ENCODE measurements at places on chromosomes 13 and 19.

- DNase-seq: no peak
These were observed 76.2 kb upstream of the TNFSF11 start for GRCh38 chr13:42497798-42498197.

- no peak for DNase-seq
These were observed 48.9 kb downstream of the DNM2 start for GRCh38 chr19:10766671-10767201.

- no peak for DNase-seq
These were observed 6.0 kb upstream of the STK11 start for GRCh38 chr19:1199531-1199930.

DNA sequence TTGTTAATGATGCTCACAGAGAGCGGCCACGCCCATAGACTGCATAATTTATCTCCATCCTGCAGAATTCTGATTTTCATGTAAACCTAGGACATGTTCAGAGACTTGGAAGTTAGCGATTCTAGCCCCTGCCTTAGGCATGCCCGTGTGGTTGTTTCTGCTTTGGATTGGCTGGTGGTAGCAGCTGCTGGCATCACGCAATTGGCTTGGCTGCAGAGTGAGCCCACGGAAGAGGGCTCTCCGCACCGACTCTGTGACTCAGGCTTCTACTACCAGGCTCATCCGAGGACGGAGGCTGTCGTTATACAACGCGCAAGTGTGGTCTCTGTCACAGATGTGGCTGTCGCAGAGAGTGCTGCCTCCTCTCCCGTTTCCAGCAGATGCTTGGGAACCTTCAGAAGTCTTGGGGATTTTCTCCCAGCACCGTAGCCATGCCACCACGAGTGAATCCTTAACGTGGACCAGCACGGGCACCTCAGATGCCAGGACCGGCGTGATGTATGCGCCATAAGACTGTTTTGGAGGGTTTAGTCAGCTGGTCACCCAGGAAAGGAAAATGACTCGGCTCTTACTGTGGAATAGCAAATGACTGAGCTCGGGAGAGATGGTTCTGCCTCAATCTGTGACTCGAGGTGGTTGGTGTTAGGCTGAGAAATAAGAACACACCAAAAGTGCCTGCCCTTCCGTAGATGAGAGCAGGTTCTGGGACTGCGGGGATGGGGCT is 61.0 kb upstream of the F7 start:
- DNase-seq: no peak

- DNase-seq: no peak
These were observed 1.3 kb downstream of the NECTIN2 start for GRCh38 chr19:44847144-44848035.

DNA sequence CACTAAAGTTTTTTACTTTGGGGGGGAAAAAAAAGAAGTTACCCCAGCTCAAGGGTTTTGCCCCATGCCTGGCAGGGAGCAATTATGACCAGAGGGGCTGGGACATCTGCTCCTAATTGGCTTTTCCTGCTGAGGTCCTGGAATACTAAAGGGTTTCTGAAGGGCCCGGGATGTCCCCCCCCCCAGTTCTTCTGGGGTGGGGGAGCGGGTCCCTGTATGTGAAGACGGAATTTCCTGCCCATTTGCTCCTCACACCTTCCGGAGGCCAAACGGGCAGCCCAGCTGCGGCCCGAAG is 1.1 kb upstream of the DLL3 start:
- DNase-seq: no peak

DNA sequence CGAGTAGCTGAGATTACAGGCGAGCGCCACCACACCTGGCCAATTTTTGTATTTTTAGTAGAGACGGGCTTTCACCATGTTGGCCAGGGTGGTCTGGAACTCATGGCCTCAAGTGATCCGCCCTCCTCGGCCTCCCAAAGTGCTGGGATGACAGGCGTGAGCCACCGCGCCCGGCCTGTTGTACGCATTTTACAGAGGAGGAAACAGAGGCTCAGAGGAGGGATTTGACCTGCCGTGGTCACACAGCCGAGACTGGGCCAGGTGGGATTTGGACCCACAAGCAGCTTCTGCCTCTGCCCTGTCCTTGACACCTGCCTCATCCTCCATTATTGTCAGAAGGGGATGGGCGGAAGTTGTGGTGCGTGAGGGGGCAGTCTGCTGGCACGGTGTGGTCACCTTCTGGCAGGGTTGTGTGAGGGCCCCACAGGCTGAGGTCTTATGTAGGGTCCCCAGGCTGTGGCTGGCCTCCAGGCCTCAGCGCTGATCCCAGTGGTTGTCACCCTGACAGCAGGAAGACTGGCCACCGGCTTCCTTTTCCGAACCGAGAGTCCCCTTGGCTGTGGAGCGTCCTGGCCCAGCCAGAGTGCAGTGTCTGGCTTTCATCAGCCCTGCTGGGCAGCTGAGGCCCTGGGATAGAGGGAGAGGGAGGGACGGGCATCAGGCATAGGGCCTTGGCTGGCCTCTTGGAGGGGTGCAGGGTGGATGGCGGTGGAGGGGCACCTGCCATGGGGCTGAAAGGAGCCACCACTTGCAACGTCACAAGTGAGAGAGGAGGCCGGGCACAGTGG is 20.3 kb downstream of the NFIC start:
- no peak for DNase-seq

DNA sequence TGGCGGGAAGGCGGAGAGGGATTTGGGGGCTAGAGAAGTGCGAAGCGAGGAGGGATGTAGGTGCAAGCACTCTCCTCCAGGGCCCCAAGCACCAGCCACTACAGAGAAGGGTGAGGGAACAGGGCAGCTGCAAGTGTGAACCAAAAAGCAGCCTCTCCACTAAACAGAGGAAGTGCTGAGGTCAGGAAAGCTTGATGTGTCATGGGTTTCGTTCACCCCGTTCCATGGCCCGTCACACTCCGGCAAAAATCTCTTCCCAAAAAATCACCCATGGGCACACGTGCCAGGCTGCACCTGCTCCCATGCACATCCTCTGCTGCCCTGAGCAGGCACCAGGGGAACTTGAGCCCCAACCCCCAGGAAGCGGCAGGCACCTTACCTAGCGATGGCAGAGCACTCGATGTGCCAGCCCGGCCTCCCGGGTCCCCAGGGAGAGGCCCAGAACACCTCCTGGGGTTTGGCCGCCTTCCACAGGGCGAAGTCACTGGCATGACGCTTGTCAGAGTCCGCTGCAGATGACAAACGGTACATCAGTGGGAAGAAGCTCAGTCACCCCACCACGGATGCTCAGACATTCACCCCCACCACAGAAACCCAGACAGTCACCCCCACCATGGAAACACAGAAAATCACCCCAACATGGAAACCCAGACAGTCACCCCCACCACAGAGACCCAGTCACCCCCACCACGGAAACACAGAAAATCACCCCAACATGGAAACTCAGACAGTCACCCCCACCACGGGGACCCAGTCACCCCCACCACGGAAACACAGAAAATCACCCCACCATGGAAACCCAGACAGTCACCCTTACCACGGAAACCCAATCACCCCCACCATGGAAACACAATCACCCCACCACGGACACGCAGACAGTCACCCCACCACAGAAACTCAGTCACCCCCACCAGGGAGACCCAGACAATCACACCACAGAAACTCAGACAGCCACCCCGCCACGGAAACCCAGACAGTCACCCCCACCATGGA is 29.0 kb downstream of the CARS2 start:
- DNase-seq: no peak

DNA sequence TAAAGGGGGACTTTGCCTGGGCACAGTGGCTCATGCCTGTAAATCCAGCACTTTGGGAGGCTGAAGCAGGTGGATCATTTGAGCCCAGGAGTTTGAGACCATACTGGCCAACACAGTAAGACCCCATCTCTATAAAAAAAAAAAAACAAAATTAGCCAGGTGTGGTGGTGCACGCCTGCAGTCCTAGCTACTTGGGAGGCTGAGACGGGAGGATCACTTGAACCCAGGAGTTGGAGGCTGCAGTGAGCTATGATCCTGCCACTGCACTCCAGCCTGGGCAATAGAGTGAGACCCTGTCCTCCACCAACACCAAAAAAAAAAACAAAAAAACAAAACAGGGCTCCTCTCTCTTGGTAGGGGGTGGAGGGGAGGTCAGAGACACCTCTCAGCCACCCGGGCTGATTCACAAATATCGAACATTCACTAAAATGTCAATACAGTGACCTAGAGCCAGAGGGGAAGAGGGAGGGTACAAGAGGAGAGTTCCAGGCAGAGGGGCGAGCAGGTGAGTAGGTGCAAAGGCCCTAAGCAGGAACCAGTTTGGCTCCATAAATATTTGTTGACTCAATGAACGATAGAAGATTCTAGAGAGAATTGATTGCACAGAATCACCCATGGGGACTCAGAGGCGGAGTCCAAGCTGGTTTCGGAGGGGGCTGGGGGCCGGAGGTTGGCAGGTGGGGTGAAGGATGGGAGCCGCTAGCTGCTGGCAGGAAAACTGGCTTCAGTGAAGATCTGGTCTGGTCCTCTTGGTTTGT is 1.0 kb upstream of the CREB3L3 start:
- no peak for DNase-seq

DNA sequence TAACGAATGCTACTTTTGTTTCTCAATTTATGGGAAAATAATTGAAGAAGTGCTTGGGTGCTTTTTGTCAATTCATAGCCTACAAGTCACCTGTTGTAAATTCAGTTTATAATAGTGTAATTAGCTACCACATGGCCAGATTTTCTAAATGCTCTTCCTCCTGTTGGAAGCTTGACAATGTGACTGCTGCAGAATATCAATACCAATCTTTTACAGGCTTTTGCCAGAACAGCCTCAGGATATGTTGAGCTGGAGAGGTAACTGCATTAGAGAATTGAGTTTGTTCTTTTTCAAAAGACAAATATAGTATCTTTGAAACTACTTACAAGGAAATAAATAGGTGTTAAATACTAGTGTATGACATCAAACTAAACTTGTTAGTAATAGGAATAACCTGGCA is 277.8 kb downstream of the POU4F1 start:
- DNase-seq: no peak

- DNase-seq: peak; percentile 28
These were observed 533 bp downstream of the ZNF544 start for GRCh38 chr19:58229255-58229639.

- DNase-seq: peak; percentile 39
These were observed 34.5 kb upstream of the ATP1A3 start for GRCh38 chr19:42028304-42029216.

GRCh38 chr19:371501-372168 is 27.0 kb upstream of the MIER2 start:
- no peak for DNase-seq

GRCh38 chr19:42076380-42076944 is 496 bp downstream of the ZNF574 start:
- DNase-seq: no peak

DNA sequence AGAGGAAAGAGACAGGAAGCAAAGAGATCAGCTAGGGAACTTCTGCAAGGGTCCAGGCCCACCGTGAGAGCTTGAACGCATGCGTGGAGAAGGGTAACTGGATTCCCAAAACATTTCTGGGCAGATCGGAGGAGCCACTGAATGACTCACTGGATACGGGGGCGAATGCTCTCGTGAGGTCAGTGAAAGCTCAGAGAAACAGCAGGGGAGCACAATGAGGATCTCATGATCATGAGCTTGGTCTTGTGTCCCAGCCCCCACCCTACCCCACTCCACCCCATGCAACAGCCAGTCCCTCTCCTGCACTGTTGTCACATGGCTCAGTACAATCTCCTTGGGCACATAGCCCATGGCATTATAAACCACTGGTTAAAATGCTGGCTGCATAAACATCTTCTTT is 40.6 kb downstream of the DCLK1 start:
- DNase-seq: no peak

DNA sequence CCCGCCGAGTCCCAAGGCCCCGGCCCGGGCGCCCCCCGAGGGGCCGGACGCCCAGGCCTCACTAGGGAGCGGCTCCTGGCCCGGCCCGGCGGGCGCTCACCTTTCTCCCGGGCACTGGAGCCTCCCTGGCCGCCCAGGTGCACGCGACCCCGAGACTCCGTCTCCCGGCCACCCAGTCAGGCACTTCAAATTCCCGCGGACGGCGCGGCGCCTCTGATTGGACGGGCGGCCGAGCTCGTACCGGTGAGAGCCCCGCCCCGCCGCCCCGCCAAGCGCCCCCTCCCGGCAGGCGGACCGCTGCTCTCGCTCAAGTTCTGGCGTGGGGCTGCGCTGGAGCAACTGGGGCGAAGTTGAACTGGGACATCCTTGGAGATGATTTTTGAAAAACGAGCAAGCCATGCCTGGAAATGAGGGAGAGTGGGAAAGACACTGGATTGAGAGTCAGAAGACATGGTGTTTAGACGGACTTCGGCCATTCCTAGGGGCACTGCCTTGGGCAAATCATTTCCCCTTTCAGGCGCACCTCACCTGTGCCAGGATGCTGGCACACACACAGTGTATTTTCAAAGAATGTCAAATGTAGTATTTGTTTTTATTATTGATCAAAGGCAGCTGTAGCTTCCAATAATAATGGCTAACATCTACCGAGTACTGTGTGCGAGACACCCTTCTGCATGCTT is 485.3 kb downstream of the UQCRFS1 start:
- no peak for DNase-seq

GRCh38 chr19:27679905-27680304 is 1533.0 kb downstream of the UQCRFS1 start:
- no peak for DNase-seq

- DNase-seq: no peak
These were observed 116.0 kb upstream of the MAB21L1 start for GRCh38 chr13:35592457-35592856.

GRCh38 chr13:113196970-113197737 is 11.3 kb downstream of the PCID2 start:
- no peak for DNase-seq

GRCh38 chr13:24495151-24495729 is 17.3 kb downstream of the PARP4 start:
- no peak for DNase-seq

- no peak for DNase-seq
These were observed 96.6 kb downstream of the COL4A2 start for GRCh38 chr13:110403721-110404120.

DNA sequence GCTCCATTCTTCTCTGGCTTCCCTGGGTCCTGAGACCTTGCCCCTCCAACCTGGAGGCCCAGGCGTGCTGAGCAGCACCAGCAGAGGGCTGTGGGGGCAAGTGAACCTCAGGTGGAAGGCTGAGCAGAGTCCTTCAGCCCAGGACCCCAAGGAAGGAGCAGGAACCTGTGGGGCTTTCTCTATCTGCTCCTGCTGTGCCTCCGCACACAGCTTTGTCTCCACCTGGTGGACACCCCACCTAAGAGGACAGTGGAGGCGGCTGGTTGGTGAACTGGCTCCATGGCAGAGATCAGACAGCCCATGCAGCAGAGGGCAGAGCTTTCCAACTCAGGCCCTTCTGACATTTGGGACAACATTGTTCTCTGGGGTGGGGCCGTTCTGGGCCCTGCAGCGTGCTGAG is 19.7 kb downstream of the ZFR2 start:
- DNase-seq: no peak

GRCh38 chr19:7213628-7214323 is 80.4 kb downstream of the INSR start:
- no peak for DNase-seq

- DNase-seq: no peak
These were observed 40.7 kb upstream of the NDUFS7 start for GRCh38 chr19:1343041-1343440.

DNA sequence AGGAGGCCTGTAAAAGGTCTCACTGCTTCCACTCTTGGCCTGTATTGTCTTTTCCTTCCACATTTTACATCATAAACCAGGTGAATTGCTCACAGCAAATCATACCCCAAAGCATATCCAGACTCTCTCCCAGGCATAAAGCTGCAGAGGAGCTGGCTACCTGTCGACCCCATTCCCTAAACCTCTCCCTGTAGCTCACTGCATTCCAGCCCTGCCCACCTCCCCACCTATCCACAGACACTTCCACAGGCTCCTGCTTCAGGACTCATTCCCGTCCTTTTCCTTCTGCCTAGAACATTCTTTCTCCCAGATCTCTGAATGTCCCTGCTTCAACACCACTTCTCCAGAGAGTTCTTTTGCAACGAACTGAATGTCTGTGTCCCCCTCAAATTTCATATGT is 46.4 kb upstream of the STARD13 start:
- DNase-seq: no peak

All from hematopoietic multipotent progenitor cell treated with erythropoietin and hydrocortisone succinate and interleukin-3 and kit ligand, for 17 days (in vitro differentiated cells).